ENCODE measurements at places on chromosomes 7 and 10.

DNA sequence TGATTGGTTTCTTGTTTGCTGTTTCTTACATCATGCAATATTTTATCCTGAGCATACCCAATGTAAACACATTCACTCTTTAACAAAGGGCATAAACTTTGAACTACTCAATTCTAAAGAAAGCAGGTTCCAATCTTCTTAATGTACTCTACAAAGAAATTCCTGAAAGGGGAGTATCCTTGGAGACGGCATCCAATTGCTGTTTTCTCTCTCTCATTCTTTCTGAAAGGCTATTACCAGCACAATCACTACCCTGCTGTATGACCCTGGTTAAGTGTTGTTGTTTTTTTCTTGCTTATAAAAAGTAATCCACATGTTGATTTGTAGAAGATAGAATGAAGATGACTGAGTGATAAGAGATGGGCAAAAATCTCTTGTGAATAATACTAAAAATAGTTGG is 176.0 kb downstream of the ZNF365 start:
- DNase-seq = no peak

DNA sequence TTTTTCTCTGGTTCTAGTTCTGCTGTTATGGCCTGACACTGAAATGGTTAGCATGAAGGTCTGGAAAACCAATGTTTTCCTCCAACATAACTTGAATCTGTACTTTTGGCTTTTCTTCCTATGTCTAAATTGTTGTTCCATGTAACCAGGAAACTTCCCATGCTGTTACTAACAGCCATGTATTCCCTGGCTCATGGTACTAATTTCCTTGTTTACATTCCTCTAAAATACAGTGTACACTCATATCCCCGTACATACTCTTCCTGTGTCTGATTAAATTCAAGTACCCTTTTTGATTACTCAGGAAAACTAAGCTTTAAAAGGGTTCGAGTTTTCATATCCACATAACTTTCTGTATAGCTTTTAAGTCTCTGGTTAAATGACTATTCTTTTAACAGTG is 12.3 kb upstream of the ACSM6 start:
- no peak for DNase-seq

DNA sequence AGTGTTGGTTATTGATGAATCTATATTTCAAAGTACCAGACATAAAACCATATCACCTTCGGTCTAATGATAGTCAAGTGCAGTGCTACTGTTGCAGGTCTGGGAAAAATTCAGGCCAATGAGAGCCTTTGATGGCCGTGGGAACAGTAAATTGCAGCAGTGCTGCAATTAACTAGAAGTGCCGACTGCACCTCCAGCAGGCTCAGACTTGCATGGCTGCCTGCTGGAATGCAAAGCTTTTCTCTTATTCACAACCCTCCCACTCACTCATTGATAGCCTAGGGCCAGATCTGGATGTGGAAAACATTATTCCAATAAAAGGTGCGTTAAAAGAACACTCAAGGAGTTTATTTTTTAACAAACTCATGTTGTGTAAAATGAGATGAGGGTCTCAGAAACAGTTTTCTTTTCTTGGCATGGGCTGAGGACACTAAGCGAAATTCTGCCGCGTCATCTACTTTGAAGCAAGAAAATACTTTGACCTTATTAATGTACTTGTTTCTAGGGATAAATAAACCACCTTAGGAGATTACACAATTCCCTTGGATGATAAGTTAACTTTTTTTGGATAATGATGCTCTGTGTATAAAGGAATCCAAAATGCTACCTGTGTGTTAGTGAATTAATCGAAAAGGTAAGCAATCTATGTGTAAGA is 17.1 kb downstream of the PLXDC2 start:
- no peak for DNase-seq

- no peak for DNase-seq
These were observed 7.7 kb downstream of the ASB10 start for GRCh38 chr7:151179287-151179860.

DNA sequence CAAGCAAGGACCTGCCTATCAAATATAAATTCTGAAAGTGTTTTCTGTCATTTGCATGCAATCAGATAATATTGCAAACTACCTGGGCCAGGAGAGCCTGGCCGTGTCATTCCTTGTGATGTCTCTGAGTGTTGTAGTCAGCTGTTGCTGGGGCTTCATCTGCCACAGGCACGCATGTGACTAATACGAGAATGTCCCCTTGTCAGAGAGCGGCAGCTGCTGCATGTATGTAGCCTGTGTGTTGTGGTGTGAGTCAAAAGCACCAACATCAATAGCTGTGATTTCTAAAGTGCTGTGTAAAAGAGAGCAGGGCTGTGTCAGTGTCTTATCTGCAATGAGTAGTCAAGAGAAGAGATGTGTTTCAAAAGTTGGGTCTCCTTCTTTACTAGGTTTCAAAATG is 155.4 kb downstream of the POU6F2 start:
- no peak for DNase-seq

- DNase-seq = peak; percentile 42
These were observed 11.0 kb downstream of the TWIST1 start for GRCh38 chr7:19106241-19107080.
